Aorta (tissue), 5 donors: ENCODE measurements at places on chromosomes 12 and 14. TPM values are rescaled to one million over a fixed set of nuclear protein-coding genes. Genes with fewer than 3 reads are reported as not detected.

The SLC5A8 gene
- not detected for polyA plus RNA-seq

The ZNF26 gene
- polyA plus RNA-seq, result 6.4 TPM

The TROAP gene
- 0.10 TPM for polyA plus RNA-seq

The NRXN3 gene
- 1.5 TPM for polyA plus RNA-seq

The TULP3 gene
- 10.5 TPM for polyA plus RNA-seq

The IL26 gene
- not detected for polyA plus RNA-seq

The TPH2 gene
- not detected for polyA plus RNA-seq

The BBOF1 gene
- 6.3 TPM for polyA plus RNA-seq

The CCDC197 gene
- polyA plus RNA-seq, result not detected

The SSTR1 gene
- 0.61 TPM for polyA plus RNA-seq

The CBX5 gene
- 11.3 TPM for polyA plus RNA-seq

The CMA1 gene
- polyA plus RNA-seq, result not detected

The CD69 gene
- polyA plus RNA-seq, result not detected

The CIROP gene
- not detected for polyA plus RNA-seq

The TPI1 gene
- 310 TPM for polyA plus RNA-seq

The VRK1 gene
- 5.8 TPM for polyA plus RNA-seq
